ENCODE measurements at places on chromosomes 2 and 18. TPM values are rescaled to one million over a fixed set of nuclear protein-coding genes. Genes with fewer than 3 reads are reported as not detected.

GRCh38 chr2:142843731-142844130 lies 33.7 kb upstream of the KYNU start:
- no peak for DNase-seq

GRCh38 chr2:39497082-39497801 lies 60.2 kb upstream of the MAP4K3 start:
- DNase-seq, result no peak

- DNase-seq, result peak; percentile 55
Measured at GRCh38 chr2:232875256-232876121, 5.4 kb downstream of the SNORC start.

DNA sequence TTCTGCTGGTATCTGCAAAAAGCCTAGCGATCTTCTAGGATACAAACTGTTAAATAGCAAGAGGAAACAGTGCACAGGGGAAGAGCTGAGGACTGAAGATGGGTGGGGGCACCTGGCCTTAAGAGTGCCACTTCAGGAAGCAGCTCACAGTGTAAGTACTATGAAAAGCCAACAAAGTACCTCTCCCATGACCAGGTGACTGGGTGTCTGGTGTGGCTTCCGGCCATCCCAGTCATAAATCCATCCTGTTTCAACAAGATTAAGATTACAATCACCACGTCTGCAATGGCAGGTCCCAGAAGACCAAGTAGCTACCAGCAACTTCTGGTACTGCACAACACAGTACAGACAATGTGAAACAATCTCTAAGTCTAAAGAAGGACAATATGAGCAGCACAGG lies 15.9 kb downstream of the ERFE start:
- DNase-seq, result no peak

Gene ABCB11
- polyA plus RNA-seq, result not detected

Gene MOGAT1
- polyA plus RNA-seq, result not detected

DNA sequence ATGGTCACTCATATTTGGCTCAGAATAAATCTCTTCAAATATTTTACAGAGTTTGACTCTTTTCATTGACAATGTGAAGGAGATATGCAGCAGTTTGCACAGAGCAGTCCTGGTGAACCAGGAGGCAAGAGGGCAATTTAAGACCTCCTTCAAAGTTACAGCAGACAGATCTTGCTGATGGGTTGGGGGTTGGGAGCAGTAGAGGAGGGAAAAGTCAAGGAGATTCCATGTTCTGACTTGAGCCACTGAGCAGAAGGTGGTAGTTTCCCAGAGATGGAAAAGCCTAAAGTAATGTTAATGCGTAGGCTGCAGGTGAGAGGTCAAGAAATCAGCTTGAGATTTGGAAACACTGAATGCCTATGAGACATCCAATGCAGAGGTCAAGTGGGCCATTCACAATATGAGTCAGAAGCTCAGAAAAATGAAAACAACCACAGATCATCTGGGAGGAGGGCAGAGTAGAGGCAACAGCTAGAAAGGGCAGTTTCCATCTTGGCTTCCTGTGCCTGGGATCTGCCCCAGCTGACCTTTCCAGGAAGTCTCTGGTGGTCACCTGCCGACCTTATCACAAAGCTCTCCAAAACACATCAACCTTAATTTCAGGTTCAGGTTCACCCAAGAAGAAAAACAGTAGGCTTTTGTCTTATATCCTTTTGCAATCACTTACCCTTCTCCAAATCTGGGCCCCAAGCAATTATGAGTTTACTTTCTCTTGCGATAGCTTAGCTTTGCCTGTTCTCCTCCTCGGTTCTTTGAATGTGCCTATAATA lies 197.5 kb upstream of the ARL4C start:
- DNase-seq, result no peak

DNA sequence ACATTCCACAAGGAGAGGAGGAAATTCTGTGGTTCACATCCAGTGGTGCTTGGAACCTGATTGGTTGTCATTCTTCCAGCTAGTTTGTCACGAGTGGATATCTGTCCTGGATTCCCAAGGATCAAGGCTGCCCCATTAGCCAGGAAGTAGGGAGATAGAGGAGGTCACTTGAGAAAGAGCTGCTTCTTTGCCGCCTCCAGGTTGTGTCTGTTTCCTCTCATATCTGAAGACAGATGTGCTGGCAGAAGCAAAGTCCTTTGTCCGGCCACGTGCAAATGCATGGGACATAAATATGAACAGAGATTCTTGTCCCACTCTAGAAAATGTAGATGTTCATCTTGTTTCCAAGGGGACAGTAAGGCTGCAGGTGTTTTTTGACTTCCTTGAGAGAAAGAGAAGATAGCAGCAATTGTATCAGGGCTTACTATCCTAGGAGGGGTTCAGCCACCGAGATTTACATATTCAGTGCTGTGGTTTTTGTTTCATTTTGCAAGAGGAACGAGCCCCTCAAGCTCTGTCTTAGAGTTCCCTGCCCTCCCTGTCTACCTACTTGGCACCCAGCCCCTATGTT lies 174.4 kb downstream of the RPIA start:
- DNase-seq, result no peak

- DNase-seq, result no peak
Measured at GRCh38 chr2:175175896-175176295, 5.6 kb downstream of the ATP5MC3 start.

GRCh38 chr18:3044931-3045698 lies 32.2 kb upstream of the LPIN2 start:
- DNase-seq, result no peak

Gene PPP1R1C
- polyA plus RNA-seq, result 2.5 TPM

Gene SPATA3
- not detected for polyA plus RNA-seq

Gene IL36A
- not detected for polyA plus RNA-seq

Gene IL1RL2
- 1.8 TPM for polyA plus RNA-seq

DNA sequence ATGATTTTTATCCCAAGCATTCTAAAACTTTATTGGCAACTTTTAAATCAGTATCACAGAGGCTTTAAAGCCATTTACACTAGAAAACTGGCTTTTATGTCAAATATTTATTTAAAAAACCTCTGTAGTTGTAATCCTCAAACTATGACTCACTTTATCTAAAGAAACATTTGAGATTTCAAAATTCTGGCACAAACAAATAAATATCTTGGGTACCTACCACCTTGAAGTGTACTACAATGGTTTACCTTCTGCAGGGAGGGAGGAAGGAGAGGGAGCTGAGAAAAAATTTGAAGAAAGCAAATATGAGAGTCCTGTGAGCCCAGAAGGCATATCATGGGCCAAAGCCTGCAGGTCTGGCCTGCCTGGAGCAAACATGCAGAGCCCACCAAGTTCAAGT lies 155.6 kb downstream of the NCKAP5 start:
- no peak for DNase-seq

- no peak for DNase-seq
Measured at GRCh38 chr18:8242151-8242696, 367.0 kb upstream of the RAB12 start.

Gene CCDC121
- 4.2 TPM for polyA plus RNA-seq

Gene FBXO48
- 0.86 TPM for polyA plus RNA-seq

DNA sequence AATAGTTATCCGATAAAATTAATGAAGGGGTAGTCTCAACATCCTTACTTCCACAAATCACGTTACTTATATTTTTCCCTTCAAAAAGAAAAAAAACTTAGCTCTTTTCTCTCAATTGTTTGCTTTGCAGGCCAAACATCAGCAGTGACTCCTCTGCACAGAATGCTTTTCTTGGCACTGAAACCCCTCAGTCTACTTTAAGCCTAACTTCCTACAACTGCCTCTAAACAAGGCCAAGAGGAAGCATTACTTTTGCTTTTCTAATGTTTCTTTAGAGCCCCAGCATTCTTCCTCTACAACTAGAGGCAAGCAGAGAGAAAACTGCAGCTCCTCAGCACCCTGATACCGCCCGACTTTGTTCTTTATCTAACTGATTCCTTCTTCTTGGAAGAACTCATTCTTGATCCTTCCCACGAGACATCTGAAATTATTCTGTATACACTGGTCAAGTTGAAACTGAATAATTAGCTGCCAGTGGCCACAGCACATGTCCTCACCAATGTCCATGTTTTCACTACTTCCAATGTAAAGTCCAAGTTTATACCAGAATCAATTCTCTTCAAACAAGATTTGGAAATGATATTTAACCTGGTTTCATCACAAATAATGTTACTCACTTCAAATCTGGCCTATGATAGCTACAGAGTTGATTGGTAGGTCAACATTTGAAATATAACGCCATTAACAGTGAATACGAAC lies 55.3 kb downstream of the DTNB start:
- no peak for DNase-seq

Gene OSR1
- polyA plus RNA-seq, result 0.99 TPM

Gene XDH
- not detected for polyA plus RNA-seq

Gene SCN2A
- 2.7 TPM for polyA plus RNA-seq

DNA sequence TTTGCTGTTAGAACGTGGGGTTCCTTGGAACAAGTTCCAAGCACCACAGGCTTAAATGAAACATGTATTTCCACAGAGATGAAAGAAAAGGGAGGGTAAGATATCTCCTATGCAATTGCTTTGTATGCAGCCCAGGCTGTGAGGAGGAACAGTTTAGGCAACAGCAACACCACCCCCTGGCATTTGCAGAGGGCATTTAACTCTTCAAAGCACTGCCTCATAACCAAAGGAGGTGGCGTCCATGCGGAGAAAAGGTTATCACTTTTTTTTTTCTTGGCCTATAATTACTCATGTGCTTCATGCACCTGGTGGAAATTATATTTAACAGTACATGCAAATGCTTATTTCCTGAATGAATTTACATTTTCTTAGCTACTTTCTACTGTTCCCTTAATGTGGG lies 286.0 kb downstream of the LPIN1 start:
- peak; percentile 31 for DNase-seq

DNA sequence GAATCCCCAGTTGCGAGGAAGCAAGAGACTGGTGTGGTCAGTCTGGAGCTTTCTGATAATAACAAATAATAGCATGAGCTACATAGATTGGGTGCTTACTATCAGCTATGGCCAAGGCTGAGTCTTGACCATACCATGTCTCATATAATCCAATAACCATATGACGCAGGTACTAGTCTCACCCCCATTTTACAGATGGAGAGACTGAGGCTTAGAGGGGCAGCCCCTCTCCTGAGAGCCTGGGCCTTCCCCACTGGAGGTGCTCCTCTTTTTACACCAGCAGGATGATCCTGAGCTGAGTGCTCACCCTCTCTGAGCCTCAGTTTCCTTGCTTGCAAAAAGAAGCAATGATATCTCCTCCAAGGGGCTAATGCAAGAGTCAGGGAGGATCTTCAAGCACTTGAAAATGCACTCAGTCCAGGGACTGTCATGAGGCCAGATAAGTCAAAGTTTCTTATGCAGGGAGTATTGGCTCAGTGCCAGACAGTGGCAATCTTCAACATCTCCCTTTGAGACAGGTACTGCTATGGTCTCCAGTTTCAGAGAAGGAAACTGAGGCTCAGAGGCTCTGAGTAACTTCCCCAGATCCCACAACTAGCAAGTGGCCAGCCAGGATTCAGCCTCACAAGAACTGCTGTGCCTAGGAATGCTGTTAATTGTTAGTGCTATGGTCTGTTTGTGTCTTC lies 149.7 kb downstream of the TFCP2L1 start:
- DNase-seq, result no peak

Gene RIT2
- not detected for polyA plus RNA-seq

DNA sequence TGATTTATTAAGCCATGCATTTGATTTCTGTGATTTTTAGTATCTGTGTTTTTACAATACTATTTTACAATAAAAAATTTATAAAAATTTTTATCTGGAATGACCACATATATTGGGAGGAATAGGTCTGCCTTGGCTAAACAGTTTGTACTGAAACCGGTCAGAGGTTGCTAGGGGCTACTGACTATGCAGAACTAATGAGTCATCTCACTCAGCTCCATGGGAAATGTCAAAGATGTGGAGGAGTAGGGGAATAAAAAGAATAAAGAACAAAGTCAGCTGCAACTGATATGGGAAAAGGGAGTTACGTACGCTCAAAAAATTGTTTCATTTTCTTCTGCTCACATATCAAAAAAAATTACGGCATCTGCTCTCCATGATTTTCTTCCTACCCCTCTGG lies 8.6 kb upstream of the TMEM163 start:
- no peak for DNase-seq

- no peak for DNase-seq
Measured at GRCh38 chr2:223930103-223930976, 14.8 kb downstream of the WDFY1 start.

DNA sequence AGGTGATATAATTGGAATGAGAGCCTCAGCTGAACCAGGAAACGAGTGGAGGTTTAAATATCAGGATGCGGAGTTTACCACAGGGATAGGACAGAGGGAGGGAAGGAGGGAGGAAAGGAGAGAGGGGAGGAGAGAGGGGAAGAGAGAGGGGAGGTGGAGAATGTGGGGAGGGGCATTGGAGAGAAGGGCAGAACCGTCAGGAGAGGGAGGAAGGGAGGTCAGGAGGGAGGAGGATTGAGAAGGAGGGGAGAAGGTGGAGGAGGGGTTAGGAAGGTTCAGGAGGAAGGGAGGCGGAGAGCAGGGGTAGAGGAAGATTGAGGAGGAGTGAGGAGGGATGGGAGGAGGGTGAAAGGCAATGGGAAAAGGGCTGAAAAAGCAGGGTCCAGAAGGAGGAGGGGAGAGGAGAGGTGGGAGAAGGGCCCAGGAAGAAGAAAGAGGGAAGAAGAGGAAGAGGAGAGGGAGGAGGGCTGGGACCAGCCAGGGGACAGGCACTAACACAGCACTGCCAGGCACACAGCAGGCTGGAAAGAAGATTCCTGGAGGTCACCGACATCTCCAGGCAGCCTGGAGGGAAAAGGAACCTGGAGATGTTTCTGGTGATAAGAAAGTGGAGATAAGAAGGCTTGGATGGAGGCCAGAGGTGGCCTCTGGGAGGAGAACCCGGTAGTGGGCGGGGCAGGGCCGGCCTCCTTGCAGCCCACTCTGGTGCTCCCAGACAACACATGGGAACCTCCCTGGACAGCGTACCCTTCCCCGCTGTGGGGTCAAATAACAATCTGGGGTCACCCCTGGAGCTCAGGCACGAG lies 176.7 kb upstream of the SMAD2 start:
- peak; percentile 50 for DNase-seq

DNA sequence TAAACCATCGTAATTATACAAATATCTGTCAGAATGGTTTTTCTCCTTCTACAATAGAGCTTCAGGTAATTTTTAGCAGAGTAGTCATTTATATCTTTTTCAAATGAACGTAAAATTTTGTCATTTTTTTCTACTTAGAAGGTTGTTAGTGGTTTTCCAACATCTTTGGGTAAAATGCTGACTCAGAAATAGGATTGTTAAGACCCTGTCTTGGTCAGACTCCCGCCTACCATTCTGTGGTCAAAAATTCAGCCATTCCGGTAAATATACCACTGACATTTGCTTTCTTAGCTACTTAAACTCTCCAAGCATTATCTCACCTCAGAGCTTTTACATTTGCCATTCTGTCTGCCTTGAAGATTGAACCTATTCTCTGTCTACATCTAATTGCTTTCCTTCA lies 154.1 kb upstream of the CDH19 start:
- no peak for DNase-seq

DNA sequence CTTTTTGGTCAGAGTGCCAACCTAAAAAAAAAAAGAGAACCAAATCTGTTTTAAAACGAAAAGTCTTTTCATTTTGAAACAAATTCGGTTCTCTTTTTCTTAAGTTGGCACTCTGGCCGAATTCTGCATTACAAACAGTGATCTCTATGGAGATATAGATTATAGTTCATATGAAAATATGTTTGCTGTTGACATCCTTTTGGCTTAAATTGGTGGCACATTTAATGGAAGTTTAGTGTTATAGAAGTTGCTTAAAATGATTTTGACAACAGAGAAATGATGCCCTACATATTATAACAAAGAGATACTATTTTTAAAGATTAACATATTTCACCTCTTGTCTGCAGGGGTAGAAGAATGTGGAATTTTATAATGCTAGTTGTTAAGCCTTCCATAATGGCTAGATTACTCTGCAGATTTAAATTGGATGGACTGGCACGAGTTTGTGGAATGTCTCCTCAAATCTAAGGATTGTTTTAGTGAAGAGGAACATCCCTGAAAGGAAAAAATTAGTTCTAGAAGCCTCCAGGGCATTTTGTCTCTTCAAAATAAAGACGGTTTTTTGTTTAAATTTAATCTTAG lies 222.9 kb upstream of the CDH2 start:
- DNase-seq, result no peak

Gene LDLRAD4
- polyA plus RNA-seq, result 2.3 TPM

All from kidney (tissue), 22 donors.